ENCODE measurements at places on chromosomes 5 and 9.

GRCh38 chr5:69416180-69416579 lies 1.3 kb downstream of the MARVELD2 start:
- peaks cover 4% of the 10 kb centered on the region for H3K4me1 ChIP-seq
- no peak overlapping the region for H3K27ac ChIP-seq
- H3K4me3 ChIP-seq, result no peak overlapping the region
- no peak for DNase-seq
- no peaks in the 10 kb centered on the region for H3K27me3 ChIP-seq

GRCh38 chr9:75104607-75105006 lies 16.3 kb downstream of the OSTF1 start:
- no peaks in the 10 kb centered on the region for H3K36me3 ChIP-seq
- no peak for DNase-seq
- H3K4me1 ChIP-seq, result no peaks in the 10 kb centered on the region
- H3K27ac ChIP-seq, result peak overlapping the region; percentile 18
- no peaks in the 10 kb centered on the region for H3K27me3 ChIP-seq
- no peak overlapping the region for H3K4me3 ChIP-seq

DNA sequence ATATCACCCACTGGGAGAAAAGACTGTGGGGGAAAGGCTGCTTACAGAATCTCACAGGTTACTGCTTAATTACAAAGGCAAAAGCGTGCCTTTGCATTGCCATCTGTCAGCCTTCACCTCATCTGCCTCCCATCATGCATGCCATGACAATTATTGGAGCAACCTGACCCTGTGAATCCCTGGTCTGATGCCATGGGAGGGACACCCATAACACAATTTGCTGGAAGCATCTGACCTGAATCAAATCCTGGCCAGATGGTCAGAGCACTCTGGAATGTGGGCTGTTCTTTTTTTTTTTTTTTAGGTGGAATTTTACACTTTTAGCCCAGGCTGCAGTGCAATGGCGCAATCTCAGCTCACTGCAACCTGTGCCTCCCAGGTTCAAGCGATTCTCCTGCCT lies 11.6 kb upstream of the RETREG1 start:
- DNase-seq, result no peak
- H3K27me3 ChIP-seq, result no peaks in the 10 kb centered on the region
- H3K4me3 ChIP-seq, result no peak overlapping the region
- H3K27ac ChIP-seq, result no peak overlapping the region
- H3K4me1 ChIP-seq, result no peaks in the 10 kb centered on the region
- no peaks in the 10 kb centered on the region for H3K36me3 ChIP-seq

DNA sequence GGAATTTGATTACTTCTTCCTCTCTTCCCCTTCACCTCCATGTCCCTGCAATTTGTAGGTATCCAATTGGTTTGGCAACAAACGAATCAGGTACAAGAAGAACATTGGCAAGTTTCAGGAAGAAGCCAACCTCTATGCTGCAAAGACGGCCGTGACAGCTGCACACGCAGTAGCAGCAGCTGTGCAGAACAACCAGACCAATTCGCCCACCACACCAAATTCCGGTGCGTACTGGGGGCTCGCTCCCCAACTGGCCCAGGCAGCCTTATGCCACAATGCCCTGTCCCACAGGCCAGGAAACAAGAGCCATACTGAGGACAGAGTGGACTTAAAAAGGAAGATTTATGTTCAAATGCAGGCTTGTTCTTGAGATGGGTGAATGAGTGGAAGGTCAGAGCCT lies 213.5 kb downstream of the PBX3 start:
- peaks cover 13% of the 10 kb centered on the region for H3K4me1 ChIP-seq
- no peaks in the 10 kb centered on the region for H3K27me3 ChIP-seq
- H3K4me3 ChIP-seq, result no peak overlapping the region
- H3K27ac ChIP-seq, result peak overlapping the region; percentile 34
- no peak for DNase-seq

DNA sequence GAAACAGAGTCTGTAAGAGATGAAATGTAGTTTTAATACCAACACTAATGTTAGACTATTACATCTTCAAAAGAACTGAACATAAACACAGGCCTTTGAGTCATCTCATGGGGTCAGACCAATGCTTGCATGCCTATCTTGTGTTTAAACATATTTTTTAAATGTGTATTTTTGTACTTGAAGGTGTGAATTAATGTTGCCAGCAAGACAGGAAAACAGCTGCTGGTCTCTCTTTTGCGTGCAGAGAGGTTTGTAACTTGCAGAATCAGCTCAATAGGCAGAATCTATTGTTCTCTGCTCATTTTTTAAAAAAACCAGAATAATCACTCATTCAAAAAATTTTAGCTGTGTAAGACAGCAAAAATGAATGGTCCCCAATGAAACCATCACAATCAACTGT lies 180.2 kb downstream of the ALDH1A1 start:
- H3K27me3 ChIP-seq, result no peaks in the 10 kb centered on the region
- H3K4me1 ChIP-seq, result no peaks in the 10 kb centered on the region
- H3K36me3 ChIP-seq, result no peaks in the 10 kb centered on the region
- no peak overlapping the region for H3K4me3 ChIP-seq
- no peak overlapping the region for H3K27ac ChIP-seq
- DNase-seq, result no peak

DNA sequence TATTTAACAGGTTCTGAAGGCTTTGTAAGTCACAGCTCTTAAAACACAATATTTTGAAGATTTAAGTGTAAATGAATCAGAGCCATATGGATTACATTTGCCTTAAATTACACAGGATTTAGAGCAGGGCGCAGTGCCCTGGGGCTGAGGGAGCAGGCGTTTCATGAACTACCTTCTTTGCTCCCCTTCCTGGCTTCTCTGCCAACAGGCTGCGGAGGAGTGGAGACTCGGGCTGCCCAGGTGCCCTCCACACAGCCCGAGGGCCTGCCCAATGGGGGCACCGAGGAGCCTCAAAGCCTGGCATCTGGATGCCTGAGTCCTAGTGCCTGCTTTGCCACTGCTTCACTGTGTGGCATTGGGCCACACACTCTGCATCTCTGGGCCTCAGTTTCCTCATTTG lies 90.6 kb upstream of the HAND1 start:
- no peak for DNase-seq
- no peaks in the 10 kb centered on the region for H3K36me3 ChIP-seq
- H3K4me3 ChIP-seq, result no peak overlapping the region
- no peaks in the 10 kb centered on the region for H3K27me3 ChIP-seq

GRCh38 chr9:129138476-129139232 lies 27.4 kb downstream of the PTPA start:
- no peak overlapping the region for H3K4me3 ChIP-seq
- peak overlapping the region; percentile 100 for H3K27ac ChIP-seq
- no peaks in the 10 kb centered on the region for H3K27me3 ChIP-seq
- no peak for DNase-seq

- no peak overlapping the region for H3K4me3 ChIP-seq
- no peak for DNase-seq
- H3K27ac ChIP-seq, result no peak overlapping the region
- H3K27me3 ChIP-seq, result no peaks in the 10 kb centered on the region
- peaks cover 39% of the 10 kb centered on the region for H3K36me3 ChIP-seq
- H3K4me1 ChIP-seq, result no peaks in the 10 kb centered on the region
These were observed 5.3 kb downstream of the NSA2 start for GRCh38 chr5:74772359-74772758.

DNA sequence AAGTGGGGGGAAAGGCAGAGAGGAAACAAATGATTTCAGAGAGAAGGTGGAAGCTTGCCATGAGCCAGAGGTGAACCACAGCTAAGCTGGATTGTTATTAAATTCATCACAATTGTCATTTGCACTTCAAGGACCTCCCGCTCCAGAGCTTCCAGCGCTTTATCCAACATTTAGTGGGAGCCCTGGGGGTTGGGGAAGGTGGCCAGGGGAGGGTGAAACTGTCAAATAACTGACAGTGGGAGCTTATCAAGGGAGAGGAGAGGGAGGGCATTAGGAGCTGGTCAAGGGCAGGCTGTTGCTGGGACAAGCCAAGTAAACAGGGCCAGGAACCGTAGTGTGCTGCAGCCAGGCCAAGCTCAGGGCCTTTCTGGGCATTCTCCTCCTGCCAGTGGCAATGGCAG lies 71.5 kb downstream of the SIL1 start:
- H3K36me3 ChIP-seq, result no peaks in the 10 kb centered on the region
- peaks cover 18% of the 10 kb centered on the region for H3K4me1 ChIP-seq
- no peaks in the 10 kb centered on the region for H3K27me3 ChIP-seq
- H3K27ac ChIP-seq, result no peak overlapping the region

DNA sequence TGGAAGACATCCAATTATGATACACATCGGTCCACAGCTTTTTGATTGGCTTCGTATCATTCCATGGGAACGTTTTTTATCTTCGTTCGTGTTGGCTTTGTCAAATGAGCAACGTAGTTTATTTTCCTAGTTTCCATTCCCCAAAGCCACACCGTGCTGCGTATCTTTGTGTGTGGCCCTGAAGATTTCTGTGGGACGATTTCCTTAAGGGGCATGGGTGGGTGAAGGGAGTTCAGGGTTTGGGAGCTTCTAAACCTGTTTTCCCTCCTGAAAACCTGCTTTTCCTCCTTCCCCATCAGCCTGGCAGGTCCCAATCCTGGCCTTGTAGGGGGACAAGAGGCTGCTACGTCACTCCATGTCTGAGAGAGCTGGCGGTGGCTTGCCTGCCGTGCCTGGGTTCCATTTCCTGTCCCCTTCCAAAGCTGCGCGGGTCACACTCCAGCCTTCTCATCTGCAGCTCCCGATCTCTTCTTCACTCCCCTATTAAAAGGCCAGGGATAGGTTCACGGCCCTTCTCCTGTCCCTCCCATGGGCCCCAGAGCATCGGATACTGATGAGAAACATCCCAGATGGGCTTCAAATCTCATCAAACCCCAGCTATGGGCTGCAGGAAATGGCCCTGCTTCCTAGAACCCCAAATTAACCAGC lies 23.5 kb upstream of the ASS1 start:
- H3K27ac ChIP-seq, result no peak overlapping the region
- H3K36me3 ChIP-seq, result peaks cover 3% of the 10 kb centered on the region
- no peak for DNase-seq
- peaks cover 2% of the 10 kb centered on the region for H3K27me3 ChIP-seq

DNA sequence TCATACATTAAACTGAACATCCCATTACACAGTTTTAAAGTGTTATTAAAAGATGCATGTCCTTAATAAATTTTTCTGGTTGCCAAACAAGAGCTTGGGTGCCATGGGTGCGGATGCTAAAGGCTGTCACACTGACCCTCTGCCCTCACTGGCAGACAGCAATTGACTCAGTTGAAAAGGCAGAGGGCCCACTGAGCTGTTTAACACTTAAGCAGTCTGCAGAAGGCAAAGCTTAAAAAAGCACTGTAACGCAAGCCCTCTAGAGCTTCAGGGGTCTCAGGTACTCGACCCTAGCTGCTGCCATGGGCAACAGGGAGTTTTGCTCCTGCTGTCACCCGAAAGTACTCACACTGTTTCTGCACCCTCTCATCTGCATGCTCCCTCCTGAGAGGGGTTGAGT lies 726.4 kb upstream of the TYRP1 start:
- no peak overlapping the region for H3K27ac ChIP-seq
- H3K27me3 ChIP-seq, result no peaks in the 10 kb centered on the region
- no peak for DNase-seq
- peaks cover 3% of the 10 kb centered on the region for H3K4me1 ChIP-seq
- H3K4me3 ChIP-seq, result no peak overlapping the region

- H3K36me3 ChIP-seq, result peaks cover 2% of the 10 kb centered on the region
- DNase-seq, result no peak
- no peaks in the 10 kb centered on the region for H3K27me3 ChIP-seq
- no peak overlapping the region for H3K4me3 ChIP-seq
- no peak overlapping the region for H3K27ac ChIP-seq
These were observed 72.4 kb downstream of the NNT start for GRCh38 chr5:43675357-43675756.

- H3K4me3 ChIP-seq, result no peak overlapping the region
- H3K4me1 ChIP-seq, result no peaks in the 10 kb centered on the region
- no peak overlapping the region for H3K27ac ChIP-seq
- H3K36me3 ChIP-seq, result no peaks in the 10 kb centered on the region
These were observed 81.8 kb downstream of the CMYA5 start for GRCh38 chr5:79771387-79771786.

- DNase-seq, result no peak
- H3K4me1 ChIP-seq, result peaks cover 5% of the 10 kb centered on the region
- H3K4me3 ChIP-seq, result no peak overlapping the region
- no peaks in the 10 kb centered on the region for H3K27me3 ChIP-seq
- no peak overlapping the region for H3K27ac ChIP-seq
These were observed 19.0 kb downstream of the C9orf57 start for GRCh38 chr9:72041369-72041768.

- no peak for DNase-seq
- H3K27ac ChIP-seq, result no peak overlapping the region
- peaks cover 23% of the 10 kb centered on the region for H3K36me3 ChIP-seq
- no peaks in the 10 kb centered on the region for H3K27me3 ChIP-seq
- H3K4me3 ChIP-seq, result no peak overlapping the region
These were observed 21.5 kb downstream of the SLC6A7 start for GRCh38 chr5:150211156-150212030.

DNA sequence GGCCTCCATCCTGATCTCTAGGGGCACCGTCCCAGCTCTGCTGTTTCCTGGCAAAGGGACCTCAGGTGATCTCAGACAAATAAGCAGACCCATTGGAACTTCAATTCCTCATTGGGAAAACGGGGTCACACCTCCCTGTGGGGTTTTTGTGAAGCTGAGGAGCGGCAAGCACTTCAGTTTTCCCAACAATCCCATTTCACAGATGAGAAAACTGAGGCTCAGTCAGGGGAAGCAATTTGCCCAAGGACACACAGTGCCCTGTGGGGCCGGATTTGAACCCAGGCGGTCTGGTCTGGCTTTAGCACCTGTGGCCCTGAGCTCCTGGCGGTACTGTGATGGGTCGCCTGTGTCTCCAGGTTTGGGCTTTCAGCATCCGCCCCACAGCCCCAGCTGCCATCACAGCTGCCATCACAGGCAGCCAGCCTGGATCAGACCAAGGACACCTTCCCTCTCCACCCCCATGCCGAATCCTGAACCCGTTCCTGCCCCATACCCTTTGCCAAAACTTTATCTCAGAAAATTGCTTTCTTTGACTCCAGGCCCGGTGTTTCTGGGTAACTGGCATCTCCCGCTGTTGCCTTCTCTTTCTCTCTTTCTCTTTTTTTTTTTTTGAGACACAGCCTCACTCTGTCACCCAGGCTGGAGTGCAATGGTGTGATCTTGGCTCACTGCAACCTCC lies 26.4 kb downstream of the NCS1 start:
- H3K36me3 ChIP-seq, result peaks cover 39% of the 10 kb centered on the region
- no peaks in the 10 kb centered on the region for H3K27me3 ChIP-seq
- H3K27ac ChIP-seq, result peak overlapping the region; percentile 58
- DNase-seq, result no peak
- no peak overlapping the region for H3K4me3 ChIP-seq

GRCh38 chr9:135766251-135766650 lies 64.3 kb downstream of the KCNT1 start:
- no peaks in the 10 kb centered on the region for H3K27me3 ChIP-seq
- DNase-seq, result no peak
- peaks cover 55% of the 10 kb centered on the region for H3K36me3 ChIP-seq
- no peak overlapping the region for H3K4me3 ChIP-seq
- H3K27ac ChIP-seq, result no peak overlapping the region

- no peak overlapping the region for H3K27ac ChIP-seq
- DNase-seq, result no peak
- H3K4me1 ChIP-seq, result no peaks in the 10 kb centered on the region
- H3K4me3 ChIP-seq, result no peak overlapping the region
These were observed 233.8 kb downstream of the MTRR start for GRCh38 chr5:8102714-8103113.

- H3K4me1 ChIP-seq, result no peaks in the 10 kb centered on the region
- no peak overlapping the region for H3K4me3 ChIP-seq
- H3K36me3 ChIP-seq, result no peaks in the 10 kb centered on the region
- H3K27ac ChIP-seq, result no peak overlapping the region
These were observed 26.2 kb upstream of the WDR41 start for GRCh38 chr5:77518304-77518703.

- no peak overlapping the region for H3K27ac ChIP-seq
- no peaks in the 10 kb centered on the region for H3K36me3 ChIP-seq
- no peak for DNase-seq
- H3K4me3 ChIP-seq, result no peak overlapping the region
These were observed 128.9 kb upstream of the TARS1 start for GRCh38 chr5:33311893-33312292.
